ENCODE measurements at places on chromosomes 3 and 15.

DNA sequence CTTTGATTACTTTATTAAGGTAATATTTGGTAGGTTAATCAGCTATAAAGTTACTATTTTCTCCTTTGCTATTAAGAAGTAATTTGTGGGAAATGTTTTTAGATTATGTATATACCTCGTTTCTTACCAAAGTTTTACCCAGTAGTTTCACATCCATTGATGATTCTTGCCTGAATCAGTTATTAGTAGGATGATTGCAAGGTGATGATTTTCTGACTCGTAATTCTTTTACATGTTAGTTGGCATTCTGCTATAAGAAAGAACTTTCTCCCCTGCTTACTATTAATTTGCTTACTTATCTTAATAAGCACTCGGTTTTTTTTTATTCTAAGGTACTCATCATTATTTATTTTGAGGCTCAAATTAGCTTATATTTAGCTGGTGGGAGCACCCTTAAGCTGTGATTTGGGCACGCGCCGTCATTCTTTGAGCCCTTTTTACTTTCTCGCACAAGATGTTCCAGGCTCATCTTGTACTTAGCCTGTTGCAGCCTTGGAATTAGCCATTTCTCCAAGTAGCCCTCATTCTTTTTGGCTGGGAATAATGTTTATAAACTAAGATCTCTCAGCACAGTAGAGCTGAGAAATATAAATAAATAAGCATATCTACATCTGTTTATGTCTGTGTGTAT, 15.3 kb downstream of the USP3 start:
- peak overlapping the region; percentile 82 for H3K27ac ChIP-seq
- no peak for DNase-seq

DNA sequence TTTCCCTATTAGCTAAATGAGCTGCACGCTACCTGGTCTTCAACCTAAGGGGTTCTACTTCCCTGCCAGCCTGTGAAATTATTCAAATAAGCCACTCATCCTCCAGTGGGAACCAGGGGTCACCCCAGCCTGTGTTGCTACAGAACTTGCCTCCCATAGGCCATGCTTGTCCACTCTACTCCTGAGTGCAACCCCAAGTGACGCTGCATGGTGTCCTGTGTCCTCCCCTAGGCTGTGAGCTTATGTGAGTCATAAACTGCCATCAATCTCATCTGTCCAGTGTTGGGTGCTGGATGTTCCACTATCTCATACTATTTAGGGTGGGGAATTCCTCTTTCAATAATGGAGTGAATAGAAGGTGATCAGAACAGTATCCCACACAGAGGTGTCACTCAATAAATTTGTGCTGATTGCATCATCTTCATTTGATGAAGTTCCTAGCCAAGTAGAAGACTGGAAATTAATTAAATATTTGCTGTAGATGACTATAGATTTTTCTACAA, 49.8 kb upstream of the SSR3 start:
- peaks cover 3% of the 10 kb centered on the region for H3K36me3 ChIP-seq
- H3K27ac ChIP-seq: no peak overlapping the region
- no peaks in the 10 kb centered on the region for H3K4me1 ChIP-seq
- H3K4me3 ChIP-seq: no peak overlapping the region

GRCh38 chr3:25428789-25429335, 799 bp downstream of the RARB start:
- H3K4me3 ChIP-seq: no peak overlapping the region
- H3K4me1 ChIP-seq: no peaks in the 10 kb centered on the region
- no peak overlapping the region for H3K27ac ChIP-seq
- peaks cover 54% of the 10 kb centered on the region for H3K27me3 ChIP-seq
- no peak for DNase-seq

GRCh38 chr3:140164156-140164555, 229.2 kb downstream of the CLSTN2 start:
- H3K27ac ChIP-seq: no peak overlapping the region
- H3K4me3 ChIP-seq: no peak overlapping the region
- DNase-seq: no peak

GRCh38 chr15:63942486-63943365, 103.6 kb downstream of the DAPK2 start:
- peak overlapping the region; percentile 95 for H3K27ac ChIP-seq
- peaks cover 7% of the 10 kb centered on the region for H3K36me3 ChIP-seq
- peaks cover 56% of the 10 kb centered on the region for H3K4me1 ChIP-seq
- no peaks in the 10 kb centered on the region for H3K27me3 ChIP-seq
- no peak for DNase-seq

- no peak for DNase-seq
- peaks cover 45% of the 10 kb centered on the region for H3K4me1 ChIP-seq
- peaks cover 2% of the 10 kb centered on the region for H3K36me3 ChIP-seq
- H3K27ac ChIP-seq: peak overlapping the region; percentile 89
- no peaks in the 10 kb centered on the region for H3K27me3 ChIP-seq
Observed at GRCh38 chr3:69012100-69012799, 1.2 kb downstream of the EOGT start.

- H3K4me3 ChIP-seq: no peak overlapping the region
- peaks cover 4% of the 10 kb centered on the region for H3K36me3 ChIP-seq
- no peaks in the 10 kb centered on the region for H3K27me3 ChIP-seq
- peaks cover 7% of the 10 kb centered on the region for H3K4me1 ChIP-seq
Observed at GRCh38 chr3:52527732-52528585, 5.7 kb downstream of the NT5DC2 start.

DNA sequence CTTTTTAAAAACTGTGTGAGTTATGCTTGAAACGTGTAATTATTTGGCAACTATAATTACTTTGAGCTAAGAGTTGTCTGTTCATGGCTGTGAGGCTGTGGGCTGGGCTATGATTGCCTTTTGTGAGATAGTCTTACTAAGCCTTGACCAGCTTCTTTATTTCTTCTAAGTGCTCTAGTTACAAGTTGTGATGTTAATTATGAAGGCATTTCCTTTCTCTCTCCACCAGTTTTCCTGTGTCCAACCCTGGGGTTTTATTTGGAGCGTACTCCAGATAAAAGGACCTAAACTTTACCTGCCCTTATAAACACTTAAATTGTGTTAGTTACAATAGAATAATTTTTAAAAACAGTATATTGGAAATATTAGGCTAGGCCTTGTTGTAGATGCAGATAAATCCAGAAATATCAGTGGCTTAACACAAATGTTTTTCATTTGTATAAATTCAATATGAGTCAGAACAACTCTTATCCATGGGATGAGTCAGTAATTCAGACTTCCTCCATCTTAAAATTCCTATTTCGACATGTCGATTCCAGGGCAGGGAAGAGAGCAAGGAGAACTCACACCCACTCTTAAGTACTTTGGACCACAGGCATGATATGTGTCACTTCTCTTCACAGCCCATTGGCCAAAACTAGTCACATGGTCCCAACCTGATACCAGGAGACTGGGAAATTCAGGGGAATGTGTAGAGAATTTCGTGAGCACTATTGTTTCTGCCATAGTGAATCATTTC, 17.0 kb downstream of the TMEM62 start:
- H3K27me3 ChIP-seq: no peaks in the 10 kb centered on the region
- H3K27ac ChIP-seq: no peak overlapping the region
- H3K4me1 ChIP-seq: peaks cover 15% of the 10 kb centered on the region
- H3K4me3 ChIP-seq: no peak overlapping the region
- no peak for DNase-seq
- H3K36me3 ChIP-seq: peaks cover 29% of the 10 kb centered on the region

- no peak for DNase-seq
- no peak overlapping the region for H3K4me3 ChIP-seq
- no peaks in the 10 kb centered on the region for H3K27me3 ChIP-seq
- no peaks in the 10 kb centered on the region for H3K36me3 ChIP-seq
Observed at GRCh38 chr3:152039887-152040286, 166.4 kb downstream of the SUCNR1 start.

GRCh38 chr15:59419170-59419569, 18.8 kb upstream of the FAM81A start:
- H3K27me3 ChIP-seq: peaks cover 27% of the 10 kb centered on the region
- no peak overlapping the region for H3K27ac ChIP-seq
- H3K4me3 ChIP-seq: no peak overlapping the region

DNA sequence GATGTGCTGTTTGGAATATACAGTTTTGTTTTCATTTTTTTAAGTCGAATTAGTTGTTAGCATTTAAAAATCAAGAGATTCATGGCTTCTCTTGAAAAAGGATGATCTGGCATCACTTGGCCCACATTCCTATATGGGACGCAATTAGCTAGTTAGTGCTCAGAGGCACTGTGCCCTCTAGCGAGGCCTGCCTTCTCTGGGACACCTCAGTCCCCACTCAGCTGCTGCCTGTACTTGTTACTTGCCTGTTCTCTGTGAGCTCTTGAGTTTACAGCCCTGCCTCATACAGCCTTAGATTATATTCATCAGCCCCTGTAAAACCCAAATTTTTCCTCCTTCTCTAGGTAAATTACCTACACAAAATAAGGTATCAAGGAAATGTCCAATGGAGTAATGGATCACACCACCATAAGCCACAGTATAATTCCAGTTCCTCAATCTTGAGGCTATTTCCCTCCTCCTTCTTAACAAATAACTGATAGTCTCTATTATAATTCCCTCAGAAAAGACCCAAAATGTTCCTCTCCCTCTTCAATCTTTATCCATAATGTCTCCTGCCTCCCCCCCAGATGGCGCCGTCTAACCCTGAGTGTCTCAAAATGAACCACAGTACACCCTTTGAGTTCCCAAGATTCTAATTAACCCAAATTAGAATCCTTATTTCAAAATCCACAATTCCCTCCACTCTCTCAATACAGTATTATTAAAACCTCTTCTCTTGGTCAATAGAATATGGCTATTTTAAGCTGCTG, 2.7 kb downstream of the ZMAT3 start:
- H3K36me3 ChIP-seq: peaks cover 17% of the 10 kb centered on the region
- H3K4me3 ChIP-seq: no peak overlapping the region
- H3K27ac ChIP-seq: peak overlapping the region; percentile 12
- no peaks in the 10 kb centered on the region for H3K27me3 ChIP-seq

GRCh38 chr15:74812533-74812932, at the start of gene LMAN1L:
LMAN1L (plus strand) TSS chr15:74812835; CDS start chr15:74812855, 20 bp downstream.
- no peaks in the 10 kb centered on the region for H3K27me3 ChIP-seq
- peak within 1 kb of the TSS; percentile 12 for H3K27ac ChIP-seq
- DNase-seq: no peak
- H3K4me1 ChIP-seq: peaks cover 26% of the 10 kb centered on the region

- H3K27ac ChIP-seq: peak overlapping the region; percentile 94
- H3K4me3 ChIP-seq: peak overlapping the region; percentile 92
Observed at GRCh38 chr3:18443665-18444594, 18.8 kb upstream of the SATB1 start.

DNA sequence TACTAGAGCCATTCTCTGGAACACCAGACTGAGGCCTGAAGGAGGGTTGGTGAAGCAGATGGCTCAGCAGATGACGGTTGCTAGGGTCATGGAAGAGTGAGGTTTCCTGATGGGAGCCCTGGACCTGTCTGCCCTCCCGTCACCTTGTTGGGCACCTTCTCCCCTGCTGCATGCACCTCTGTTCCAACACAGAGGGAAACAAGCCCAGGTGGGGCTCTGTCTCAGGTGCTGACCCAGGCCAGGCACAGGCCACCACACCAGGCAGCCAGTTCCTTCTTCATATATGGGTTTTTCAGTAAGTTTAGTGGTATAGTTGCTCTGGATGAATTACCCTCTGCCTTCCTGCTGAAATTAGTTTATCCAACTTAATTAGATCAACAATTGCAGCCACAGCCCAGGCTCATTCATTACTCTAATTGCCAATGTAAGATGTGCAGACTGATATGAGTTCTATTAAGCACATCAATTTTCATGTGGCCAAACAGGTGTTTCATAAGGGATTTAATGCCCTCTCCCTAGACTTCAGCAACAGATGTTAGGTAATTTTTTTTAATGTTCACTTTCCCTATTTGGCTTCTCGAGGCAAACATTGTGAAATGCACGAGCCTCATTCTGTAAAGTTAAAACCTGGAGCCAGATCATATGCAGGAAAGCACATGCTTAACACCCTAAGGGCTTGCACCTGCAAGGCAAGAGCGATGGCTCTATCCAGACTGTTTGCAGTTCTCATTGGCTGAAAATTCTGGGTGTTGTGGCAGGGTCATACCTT, 174.8 kb downstream of the CHDH start:
- no peaks in the 10 kb centered on the region for H3K4me1 ChIP-seq
- no peak overlapping the region for H3K27ac ChIP-seq

- H3K36me3 ChIP-seq: no peaks in the 10 kb centered on the region
- no peaks in the 10 kb centered on the region for H3K27me3 ChIP-seq
- no peak overlapping the region for H3K4me3 ChIP-seq
- no peak overlapping the region for H3K27ac ChIP-seq
- peaks cover 34% of the 10 kb centered on the region for H3K4me1 ChIP-seq
Observed at GRCh38 chr3:172177046-172177445, 137.7 kb downstream of the FNDC3B start.

- no peak for DNase-seq
- H3K4me3 ChIP-seq: peak overlapping the region; percentile 65
- H3K4me1 ChIP-seq: peaks cover 13% of the 10 kb centered on the region
- peaks cover 10% of the 10 kb centered on the region for H3K27me3 ChIP-seq
- H3K27ac ChIP-seq: peak overlapping the region; percentile 80
Observed at GRCh38 chr3:120559242-120560061, 36.7 kb upstream of the NDUFB4 start.

GRCh38 chr3:135449046-135449445, 516.5 kb upstream of the PPP2R3A start:
- H3K36me3 ChIP-seq: peaks cover 3% of the 10 kb centered on the region
- no peaks in the 10 kb centered on the region for H3K27me3 ChIP-seq
- DNase-seq: no peak
- H3K4me1 ChIP-seq: no peaks in the 10 kb centered on the region

DNA sequence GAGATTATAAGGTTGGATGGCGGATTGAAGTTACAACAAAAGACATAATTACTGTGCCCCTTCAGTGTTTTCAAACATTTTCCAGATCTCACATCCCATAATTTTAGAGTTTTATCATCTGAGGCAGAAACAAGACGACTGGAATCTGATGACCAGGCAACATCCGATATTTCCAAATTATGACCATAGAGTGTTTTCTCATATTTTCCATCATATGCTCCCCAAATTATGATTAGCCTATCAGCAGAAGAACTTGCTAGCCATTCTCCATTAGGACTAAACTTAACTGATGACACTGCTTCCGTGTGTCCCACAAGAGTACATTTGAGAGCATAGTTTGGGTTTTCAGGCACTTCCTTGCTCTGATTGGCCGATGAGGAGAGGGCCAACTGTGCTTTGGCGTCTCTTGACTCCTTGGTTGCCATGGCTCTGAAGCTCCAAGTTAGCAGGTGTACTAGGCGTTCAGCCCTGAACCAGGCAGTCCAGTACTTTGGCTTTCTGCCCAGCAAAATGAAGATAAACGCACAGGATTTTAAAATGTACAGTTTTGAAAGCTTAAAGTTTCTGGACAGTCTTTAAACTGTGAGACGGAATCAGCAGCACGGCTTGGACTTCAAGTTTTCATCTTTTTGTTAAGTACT, 638 bp downstream of the WDR5B start:
- H3K27me3 ChIP-seq: no peaks in the 10 kb centered on the region
- H3K36me3 ChIP-seq: peaks cover 39% of the 10 kb centered on the region
- peak overlapping the region; percentile 98 for H3K27ac ChIP-seq

- H3K4me3 ChIP-seq: no peak overlapping the region
- H3K4me1 ChIP-seq: no peaks in the 10 kb centered on the region
- no peak overlapping the region for H3K27ac ChIP-seq
- DNase-seq: no peak
- peaks cover 3% of the 10 kb centered on the region for H3K27me3 ChIP-seq
Observed at GRCh38 chr3:23798876-23799275, 6.9 kb upstream of the UBE2E1 start.

- no peak for DNase-seq
- H3K27me3 ChIP-seq: peaks cover 25% of the 10 kb centered on the region
- no peaks in the 10 kb centered on the region for H3K4me1 ChIP-seq
- H3K27ac ChIP-seq: no peak overlapping the region
- H3K36me3 ChIP-seq: no peaks in the 10 kb centered on the region
- H3K4me3 ChIP-seq: no peak overlapping the region
Observed at GRCh38 chr3:136093771-136094170, 102.4 kb downstream of the MSL2 start.
